ENCODE measurements at places on chromosomes 7 and 10.

DNA sequence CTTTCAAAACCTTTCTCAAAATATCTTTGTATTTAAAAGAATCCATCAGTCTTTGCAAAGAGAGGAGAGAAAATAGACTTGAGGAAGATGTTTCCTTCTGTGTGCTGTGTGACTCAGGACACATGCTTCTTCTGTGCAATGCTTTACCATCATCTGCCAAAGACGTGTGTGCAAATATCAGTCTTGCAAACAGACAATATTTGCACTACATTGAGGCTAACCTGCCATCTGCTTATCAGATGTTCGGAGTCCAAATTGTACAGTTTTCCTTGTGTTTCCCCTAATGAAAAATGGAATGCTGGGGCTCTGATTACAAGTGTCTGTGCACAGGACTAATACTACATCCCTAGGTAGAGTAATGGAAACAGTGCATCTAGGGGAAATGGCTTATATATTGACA, 353.1 kb upstream of the LRRTM3 start:
- DNase-seq, result no peak

- DNase-seq, result no peak
These were observed 9.7 kb upstream of the CALU start for GRCh38 chr7:128729494-128729893.

DNA sequence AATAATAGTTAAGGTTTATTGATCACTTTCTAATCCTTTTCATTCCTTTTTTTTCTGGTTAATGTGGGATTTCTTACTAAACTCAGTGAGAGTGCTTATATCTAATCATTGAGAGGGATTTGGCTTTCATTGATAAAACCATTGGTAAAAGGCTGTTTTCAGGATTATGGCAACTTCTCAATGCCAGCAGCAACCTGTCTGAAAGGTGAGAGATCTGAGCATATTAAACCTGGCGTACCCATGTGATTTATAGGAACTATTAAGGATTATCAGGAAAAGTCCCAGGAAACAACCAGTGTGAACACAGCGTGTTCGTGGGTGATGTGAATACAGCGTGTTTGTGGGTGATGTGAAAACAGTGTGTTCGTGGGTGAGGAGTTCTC, 65.9 kb downstream of the PDIA4 start:
- DNase-seq, result no peak

DNA sequence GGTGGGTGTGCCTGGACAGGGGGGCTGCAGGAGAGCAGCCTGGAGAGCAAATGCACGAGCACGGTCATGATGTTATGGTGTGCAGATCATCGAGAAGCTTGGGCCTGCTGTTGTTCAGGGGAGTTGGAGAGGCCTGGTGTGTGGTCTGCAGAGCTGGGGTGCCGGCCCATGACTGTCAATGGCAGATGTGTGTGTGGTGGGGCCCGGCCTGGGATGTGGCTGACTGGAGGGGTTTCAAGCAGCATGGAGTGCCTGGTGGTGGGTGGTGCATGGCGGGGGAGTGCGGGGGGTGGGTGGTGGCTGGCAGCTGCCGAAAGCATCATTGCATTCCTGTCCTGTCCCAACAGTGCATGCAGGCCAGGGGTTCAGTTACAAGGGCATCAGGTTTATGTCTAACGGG, 122.6 kb downstream of the DOCK1 start:
- DNase-seq, result no peak

- DNase-seq, result no peak
These were observed 171.8 kb upstream of the AHR start for GRCh38 chr7:17126413-17127268.

DNA sequence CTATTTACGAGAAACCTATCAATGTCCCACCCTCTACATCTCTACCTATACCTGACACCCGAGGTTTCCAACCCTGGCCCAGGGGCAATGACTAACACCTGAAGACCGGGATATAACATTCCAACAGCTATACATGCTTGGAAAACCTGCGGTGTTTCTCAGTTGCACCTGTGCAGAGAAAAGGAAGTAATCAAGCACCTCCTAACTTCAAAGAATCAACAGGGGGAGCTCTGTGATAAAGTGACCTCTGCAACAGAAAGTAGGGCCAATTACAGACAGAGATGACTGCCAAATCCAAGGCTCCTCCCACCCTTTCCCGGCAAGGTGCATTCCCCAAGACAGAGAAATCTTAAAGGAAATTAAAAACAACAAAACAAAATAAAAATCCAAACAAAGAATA, 41.3 kb downstream of the CCDC6 start:
- peak; percentile 16 for DNase-seq

- no peak for DNase-seq
These were observed 187.9 kb upstream of the IMMP2L start for GRCh38 chr7:111750228-111750627.

DNA sequence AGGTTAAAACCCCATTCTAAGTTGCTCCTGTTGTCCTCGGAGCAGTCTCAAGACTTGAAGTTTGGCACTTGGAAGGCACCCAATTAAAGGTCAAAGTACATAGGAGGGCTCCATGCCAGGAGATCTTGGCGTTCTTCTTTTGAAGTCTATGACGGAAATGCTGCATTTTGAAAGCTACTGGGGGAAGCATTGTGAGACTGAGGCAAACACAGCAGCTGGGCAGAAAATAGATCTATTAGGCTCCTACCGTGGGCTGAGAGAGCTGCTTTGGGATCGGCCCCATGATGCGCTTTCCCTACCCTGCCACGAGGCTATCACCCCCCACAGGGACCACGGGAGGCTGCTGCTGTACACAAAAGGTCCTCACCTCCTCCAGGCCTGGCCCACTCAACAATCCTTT, 20.0 kb downstream of the KIAA1549 start:
- no peak for DNase-seq

DNA sequence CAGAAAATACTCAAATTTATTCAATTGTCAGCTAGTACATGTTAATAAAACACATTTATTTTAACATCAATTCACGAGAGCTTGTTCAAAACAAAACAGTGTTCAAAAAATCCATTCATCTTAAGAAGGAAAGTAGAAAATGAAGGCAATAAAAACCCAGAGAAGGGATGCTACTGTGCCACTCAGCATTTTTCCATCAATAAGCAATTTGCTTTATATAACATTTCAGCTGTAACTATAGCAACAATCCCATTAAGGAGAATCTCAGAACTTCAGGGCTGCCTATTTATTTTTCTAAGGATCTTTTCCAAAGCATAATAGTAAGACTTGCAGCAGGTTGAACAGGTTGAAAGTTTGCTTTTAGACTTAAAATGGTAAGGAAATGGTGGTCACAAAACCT, 190.5 kb downstream of the PCLO start:
- no peak for DNase-seq

- DNase-seq, result no peak
These were observed 148.2 kb upstream of the LRRTM3 start for GRCh38 chr10:66777665-66778064.

GRCh38 chr10:88057720-88058119, 194.3 kb downstream of the PTEN start:
- DNase-seq, result no peak

GRCh38 chr7:47601881-47602249, 20.0 kb upstream of the TNS3 start:
- no peak for DNase-seq

DNA sequence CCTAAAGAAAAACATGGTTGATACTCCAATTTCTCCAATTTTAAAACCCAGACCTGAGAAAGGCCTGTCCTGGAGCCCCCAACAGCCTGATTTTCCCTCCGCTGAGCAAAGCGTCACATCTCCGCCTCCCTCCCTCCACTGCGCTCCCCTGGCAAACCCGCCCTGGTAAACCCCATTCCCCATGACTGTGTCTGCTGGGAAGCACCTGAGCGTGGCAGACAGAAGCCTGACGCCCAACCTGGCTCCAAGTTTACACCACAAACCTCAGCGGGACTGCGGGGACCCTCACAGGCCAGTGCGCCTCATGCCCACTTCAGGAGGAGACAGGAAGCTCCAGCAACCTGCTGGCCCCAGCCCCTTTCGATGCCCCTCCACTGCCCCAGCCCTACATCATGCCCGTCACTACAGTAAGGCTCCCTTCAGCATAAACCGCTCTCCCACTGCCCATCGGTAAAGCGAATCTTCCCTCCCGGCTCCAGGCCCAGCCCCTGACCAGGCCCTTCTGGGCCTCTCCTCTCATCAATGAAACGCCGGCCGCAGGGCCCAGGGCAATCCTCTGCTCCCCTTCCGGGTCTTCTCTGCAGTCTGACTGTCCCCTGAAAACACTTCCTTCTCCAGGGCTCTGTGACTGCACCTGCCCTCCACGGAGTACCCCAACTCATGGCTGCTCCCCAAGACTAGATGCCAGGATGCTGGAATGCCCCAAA, 233.3 kb downstream of the MAD1L1 start:
- no peak for DNase-seq

- no peak for DNase-seq
These were observed 10.1 kb upstream of the SLC18A3 start for GRCh38 chr10:49600046-49600445.
